Fibroblast of the aortic adventitia (primary cell): ENCODE measurements at places on chromosomes 11 and 22. TPM values are rescaled to one million over a fixed set of nuclear protein-coding genes. Genes with fewer than 3 reads are reported as not detected.

The C11orf65 gene
- 0.99 and 1.6 TPM in 2 replicates for total RNA-seq

The TPBGL gene
- 0.08 TPM in 1 of 2 replicates, not detected in the other for total RNA-seq

GRCh38 chr22:37774728-37775127 lies 33.0 kb upstream of the GCAT start:
- no peak for DNase-seq

GRCh38 chr11:19200410-19201201 lies 1.2 kb downstream of the CSRP3 start:
- peak; percentile 90 for DNase-seq

DNA sequence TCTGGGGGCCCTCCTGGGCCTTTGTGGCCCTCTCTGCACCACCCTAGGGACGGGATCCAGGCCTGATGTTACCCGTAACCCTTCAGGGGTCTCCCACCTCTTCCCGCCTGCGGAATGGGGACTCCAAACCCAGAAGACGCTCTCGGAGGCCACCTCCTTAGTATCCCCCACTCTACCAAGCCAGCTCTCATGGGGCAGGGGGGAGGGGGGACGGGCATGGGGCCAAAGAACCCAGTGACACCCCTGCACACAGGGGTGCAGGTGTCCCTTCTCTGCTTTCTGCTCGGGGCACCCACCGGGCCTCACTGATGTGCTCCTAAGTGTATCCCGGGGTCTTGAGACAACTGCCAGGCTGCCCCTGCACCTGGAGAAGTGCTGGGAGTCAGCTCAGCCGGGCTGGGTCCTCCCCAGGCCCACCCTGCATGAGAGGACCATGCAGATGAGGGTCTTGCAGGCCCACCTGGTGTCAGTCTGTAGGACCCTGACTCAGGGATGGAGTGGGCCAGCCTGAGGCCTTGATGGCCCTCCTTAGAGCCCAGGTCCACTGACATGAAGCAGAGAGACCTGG lies 176.9 kb downstream of the IGLL1 start:
- no peak for DNase-seq

- DNase-seq, result no peak
These were observed 77.2 kb downstream of the SIK3 start for GRCh38 chr11:117020869-117021564.

GRCh38 chr11:13011466-13012055 lies 2.4 kb downstream of the RASSF10 start:
- DNase-seq, result no peak
